Adipocyte (in vitro differentiated cells): ENCODE measurements at places on chromosomes 5 and 9.

- no peak for DNase-seq
These were observed 3.2 kb downstream of the CAVIN4 start for GRCh38 chr9:100581081-100581480.

- no peak for DNase-seq
These were observed 140.5 kb upstream of the TUT7 start for GRCh38 chr9:86494644-86495111.

- DNase-seq, result peak; percentile 30
These were observed 3.2 kb upstream of the SRP19 start for GRCh38 chr5:112857866-112858265.

DNA sequence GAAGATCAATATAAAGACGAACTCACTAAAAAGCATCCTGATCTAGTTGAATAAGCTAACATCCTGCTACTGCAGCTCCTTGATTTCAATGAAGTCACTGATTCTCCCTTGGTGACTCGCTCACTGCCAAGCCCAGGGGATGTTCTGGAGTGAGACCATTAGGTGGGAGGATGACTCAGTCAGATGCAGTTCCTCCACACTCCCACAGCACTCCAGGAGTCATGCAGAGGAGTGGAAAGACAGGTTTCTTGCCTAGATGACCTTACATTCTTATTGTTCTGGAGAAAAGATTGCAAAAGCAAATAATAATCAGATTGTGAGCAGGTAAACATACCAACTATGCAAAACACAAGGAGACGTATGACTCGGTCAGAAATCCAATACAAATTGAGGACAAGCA lies 15.3 kb downstream of the GCNT4 start:
- peak; percentile 57 for DNase-seq
